ENCODE measurements at places on chromosomes 5 and 9.
A peak's percentile ranks its signal among the peaks of the same experiment; 100 is the strongest.

GRCh38 chr9:138118601-138119071 is 241.1 kb downstream of the CACNA1B start:
- no peak for DNase-seq

DNA sequence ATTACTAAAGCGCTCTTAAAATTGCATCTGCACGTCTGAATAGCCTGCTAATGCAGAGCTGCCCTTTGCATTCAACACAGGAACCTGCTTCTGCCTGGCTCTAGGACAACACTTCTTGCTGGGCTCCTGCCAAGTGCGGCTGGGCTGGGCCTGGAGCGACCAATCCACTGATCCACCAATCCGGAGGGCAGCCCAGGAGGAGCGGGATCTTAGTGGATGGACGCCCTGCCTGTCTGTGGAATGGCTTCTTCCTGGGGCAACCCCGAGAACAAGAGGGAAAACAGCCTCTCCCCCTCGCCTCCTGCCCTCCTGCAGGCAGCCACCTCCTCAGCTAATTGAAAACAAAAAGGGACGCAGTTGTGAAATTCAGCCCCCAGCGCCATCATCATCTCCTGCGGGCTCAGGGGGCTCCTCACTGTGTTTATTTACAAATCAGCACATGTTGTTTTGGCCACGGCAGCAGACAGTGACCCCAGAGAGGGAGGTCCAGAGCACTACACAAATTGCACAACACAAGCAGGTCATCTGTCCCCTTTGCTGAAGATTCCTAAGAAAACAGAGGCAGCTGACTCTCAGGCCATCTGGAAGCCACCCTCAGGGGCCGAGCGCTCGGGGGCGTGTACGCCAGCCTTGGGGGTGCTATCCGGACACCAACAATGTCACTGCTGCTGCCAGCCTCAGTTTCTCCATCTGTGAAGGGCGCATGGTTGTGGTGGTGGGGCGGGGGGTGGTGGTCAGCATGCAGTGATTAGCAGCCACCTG is 57.3 kb downstream of the GADD45G start:
- DNase-seq, result peak; percentile 29

DNA sequence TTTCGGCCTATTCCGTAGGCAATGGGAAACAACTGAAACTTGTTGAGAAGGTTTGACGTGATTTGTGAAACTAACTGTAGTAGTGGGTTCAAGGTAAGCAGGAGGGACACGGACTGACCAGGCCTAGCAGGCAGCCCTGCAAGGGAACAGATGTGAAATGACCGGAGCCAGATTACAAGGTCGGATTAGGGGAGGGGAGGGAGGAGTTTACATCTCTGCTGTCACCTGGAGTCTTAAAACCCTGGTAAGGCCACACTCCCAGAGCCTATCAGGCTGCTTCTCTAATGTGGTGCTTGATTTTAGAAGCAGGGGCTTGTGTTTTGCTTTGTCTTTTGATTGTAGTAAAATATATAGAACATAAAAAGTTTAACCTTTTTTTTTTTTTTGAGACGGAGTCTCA is 3.5 kb upstream of the SPTAN1 start:
- DNase-seq, result no peak

DNA sequence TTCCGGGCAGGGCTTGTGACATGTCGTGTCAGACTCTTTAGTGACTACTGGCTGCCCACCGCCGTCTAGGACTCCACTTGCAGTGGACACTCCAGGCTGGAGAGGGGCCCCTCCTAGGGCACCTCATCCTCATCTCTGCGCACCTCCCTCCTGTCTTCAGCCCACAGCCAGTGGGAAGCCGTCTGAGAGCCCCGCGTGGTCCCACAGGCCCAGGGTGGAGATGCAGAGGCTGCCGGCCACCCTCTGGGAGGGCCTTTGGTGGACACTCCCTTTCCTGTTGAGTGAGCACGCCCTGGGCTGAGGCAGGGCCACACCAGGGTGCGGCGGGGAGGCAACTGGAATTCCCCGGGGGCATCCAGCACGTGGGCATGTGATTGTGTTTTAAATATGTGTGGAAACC is 80.5 kb downstream of the IRX2 start:
- DNase-seq, result no peak

GRCh38 chr5:155254399-155254798 is 240.8 kb downstream of the KIF4B start:
- DNase-seq, result no peak

DNA sequence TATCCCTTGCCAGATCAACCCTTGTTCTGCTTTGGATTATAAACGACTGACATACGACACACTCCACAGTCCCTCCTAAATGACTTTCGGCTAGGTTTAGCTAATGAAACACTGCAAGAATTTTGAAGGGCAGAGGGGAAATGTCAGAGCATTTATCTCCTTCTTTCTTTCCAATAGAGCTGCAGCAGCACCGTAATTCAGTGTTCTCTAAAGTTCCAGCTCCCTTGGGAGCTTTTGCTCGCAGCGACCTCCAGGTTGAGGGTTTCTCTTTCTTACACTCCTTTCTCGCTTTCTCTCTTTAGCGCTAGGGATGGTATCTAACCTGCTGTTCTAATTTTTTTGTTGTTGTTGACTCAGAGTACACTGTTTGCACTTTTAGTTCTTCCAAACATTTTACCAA is 467.1 kb upstream of the ST8SIA4 start:
- no peak for DNase-seq

- DNase-seq, result no peak
Observed at GRCh38 chr9:34547960-34548611, 25.3 kb upstream of the ENHO start.

DNA sequence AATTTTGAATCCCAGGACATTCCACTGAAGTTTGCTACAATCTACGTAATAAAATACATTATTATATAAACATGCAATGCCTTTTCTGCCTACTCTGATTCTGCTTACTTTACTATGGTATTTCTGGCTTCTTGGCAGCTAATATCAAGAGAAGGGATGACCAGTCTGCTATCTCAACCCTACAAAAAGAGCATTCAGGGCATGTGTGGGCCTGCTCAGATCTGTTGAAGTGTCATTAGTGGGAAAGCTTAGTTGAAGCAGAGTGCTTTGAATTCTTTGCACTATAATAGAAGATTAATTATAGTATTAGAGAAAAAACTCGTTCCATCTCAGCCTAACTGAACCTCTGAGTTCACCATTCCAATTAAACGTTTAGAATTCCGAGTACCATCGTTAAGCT is 339.5 kb upstream of the ISL1 start:
- DNase-seq, result no peak

DNA sequence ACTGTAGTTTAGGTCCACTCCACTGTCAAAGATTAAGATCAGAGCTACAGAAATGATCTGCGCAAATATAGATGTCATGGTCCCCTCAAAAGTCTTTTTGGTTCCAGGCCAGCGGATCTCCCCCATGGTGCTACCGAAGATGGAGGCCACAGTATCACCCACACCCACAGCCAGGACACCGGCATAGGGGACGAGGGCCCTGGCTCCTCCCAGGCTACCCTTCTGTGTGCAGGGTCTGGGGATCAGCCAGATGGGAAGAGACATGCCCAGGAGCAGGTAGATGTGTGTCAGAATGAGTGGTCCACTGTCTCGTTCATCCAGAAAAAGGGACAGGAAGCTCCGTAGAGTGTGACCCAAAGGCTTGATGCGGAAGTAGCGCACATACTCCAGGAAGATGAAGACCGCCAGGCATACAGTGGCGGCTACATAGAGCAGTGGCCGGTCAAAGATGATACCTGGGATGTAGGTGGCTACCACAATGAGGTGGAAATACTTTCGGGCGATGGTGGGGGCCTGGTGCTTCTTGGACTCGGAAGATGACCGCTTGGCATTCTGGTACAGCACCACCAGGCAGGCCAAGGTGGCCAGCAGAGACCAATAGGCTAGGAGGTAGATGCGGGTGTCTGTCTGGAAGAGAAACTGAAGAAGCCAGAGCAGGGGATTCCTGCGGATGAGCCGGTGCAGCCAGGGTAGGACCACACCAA is 1.5 kb downstream of the DOLK start:
- DNase-seq, result no peak

GRCh38 chr5:150138551-150139265 is 16.9 kb downstream of the PDGFRB start:
- DNase-seq, result peak; percentile 51

- no peak for DNase-seq
Observed at GRCh38 chr5:28313953-28314352, 1275.6 kb upstream of the CDH9 start.

DNA sequence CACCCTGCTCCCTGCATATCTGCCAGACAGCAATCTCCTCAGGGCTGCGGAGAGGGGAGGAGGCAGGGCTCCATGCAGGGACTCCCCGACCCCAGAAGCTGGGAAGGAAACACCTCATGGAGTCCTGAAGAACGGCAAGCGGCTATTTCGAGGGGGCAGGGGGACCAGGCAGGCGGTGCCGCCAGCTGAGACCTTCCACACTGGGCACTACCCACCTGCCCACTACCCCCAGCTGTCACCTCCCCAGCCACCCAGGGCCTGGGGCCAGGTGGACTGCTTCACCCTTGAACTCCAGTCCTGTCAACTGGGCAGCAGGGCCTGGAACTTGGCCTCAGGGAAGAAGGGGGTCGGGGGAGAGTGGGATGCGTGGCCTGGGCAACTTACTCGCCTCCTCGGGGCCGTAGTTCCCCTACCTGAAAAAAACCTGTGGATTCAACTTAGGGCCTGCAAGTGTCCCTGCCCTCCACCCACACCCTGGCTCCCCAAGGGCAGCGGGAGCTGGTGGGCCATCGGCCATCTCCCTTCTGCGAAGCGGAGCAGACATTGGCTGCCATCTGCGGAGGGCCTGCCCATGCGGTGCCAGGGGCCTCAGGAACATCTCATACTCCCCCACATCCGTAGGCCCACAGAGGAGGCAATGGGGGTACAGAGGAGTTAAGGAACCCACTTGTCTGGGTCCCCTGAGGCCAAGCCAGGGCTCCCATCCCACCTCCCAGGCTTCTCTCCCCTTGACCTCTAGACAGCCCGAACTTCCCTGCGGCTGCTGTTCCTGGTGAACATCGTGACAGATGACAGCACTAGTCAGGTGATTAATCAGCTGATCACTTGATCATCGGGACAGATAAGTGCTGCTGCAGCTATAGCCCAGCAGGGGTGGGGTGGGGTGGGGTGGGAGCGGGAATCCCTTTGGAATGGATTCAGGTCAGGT is 18.5 kb upstream of the RALGDS start:
- DNase-seq, result no peak

DNA sequence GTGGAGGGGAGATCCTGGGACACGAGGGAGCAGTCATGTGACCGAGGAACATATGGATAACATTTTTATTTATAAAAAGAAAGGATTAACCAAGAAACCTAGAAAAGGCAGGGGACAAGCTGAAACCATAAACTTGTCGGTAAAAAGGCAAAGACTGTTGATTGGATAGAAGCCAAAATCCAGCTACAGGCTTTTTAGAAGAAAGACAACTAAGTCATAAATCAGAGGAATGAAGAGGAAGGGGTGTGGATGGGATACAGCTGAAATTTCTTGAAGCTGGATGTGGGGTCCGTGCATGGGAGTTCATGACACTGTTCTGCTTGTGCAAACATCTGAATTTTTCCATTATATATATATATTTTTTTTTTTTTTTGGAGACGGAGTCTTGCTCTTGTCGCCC is 110.7 kb upstream of the PHYKPL start:
- DNase-seq, result no peak

DNA sequence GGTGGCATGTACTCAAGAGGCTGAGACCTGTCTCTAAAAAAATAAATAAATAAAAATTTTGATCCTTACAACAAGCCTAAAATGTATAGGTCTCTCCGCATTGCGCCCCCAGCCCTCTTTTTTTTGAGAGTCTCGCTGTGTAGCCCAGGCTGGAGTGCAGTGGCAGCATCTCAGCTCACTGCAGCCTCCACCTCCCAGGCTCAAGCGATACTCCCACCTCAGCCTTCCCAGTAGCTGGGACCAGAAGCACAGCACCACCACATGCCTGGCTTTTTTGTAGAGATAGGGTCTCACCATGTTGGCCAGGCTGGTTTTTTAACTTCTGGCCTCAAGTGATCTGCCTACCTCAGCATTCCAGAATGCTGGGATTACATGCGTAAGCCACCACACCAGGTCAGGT is 2.2 kb upstream of the GARIN3 start:
- DNase-seq, result no peak

- no peak for DNase-seq
Observed at GRCh38 chr9:83675466-83675865, 32.3 kb downstream of the UBQLN1 start.

DNA sequence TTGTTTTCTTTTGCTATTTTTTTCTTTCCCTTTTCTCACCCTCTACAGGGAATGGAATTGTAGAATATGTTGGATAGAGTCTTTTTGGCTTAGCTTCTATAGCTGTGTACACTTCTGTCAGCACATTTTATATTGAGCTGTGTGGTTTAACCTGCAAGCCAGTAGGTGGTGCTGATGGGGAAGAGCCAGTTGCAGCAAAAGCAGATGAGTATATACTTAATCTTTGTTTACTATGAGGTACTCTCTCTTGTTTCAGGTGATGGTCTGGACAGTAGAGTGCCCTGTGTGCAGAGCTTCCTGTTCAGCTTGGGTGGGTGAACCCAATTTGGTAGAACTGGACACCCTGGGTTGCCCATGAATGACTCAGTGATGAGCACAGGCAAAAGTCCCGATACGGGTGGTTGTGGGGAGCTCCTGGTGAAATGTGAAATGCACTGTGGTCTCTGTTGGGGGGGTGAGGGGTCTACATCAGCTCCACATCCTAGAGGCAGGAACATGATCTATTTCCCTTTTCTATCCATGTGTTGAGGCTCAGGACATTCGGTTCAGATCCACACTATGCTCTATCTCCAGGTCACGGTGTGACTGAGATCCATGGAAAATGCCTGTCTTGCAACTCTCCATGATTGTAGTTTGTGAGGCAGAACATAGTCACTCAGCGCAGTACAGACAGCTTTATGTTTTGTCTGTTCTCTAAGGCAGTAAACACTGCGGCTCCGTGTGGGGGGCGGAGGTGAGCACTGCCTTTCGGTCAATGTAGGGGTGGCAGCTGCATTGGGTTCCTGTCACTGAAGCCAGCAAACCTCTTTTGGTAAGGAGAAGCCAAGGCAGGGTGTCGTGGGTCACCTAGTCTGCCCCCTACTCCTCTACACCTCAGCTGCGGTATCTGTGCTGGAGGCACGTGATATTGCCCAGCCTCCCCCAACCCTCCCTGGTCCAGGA is 353.2 kb downstream of the PRR16 start:
- DNase-seq, result no peak

- DNase-seq, result no peak
Observed at GRCh38 chr9:135100725-135101410, 13.4 kb downstream of the OLFM1 start.

DNA sequence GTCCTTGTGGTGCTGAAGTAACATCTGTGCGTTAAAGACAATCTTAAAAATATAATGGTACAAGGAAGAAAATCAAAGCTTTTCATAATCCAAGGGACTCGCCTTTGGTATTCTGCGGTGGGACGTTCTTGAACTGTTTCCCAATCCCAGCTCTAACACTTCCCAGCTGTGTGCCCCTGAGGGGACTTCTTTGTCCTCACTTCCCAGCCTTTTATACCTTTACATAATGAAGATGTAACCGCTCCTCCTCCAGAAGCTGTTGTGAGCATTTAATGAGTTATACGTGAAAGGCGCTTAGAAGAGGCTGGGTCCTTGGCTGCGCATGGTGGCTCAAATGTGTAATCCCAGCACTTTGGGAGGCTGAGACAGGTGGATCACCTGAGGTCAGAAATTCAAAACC is 16.9 kb downstream of the STK10 start:
- no peak for DNase-seq

GRCh38 chr9:95102572-95102971 is 214.9 kb downstream of the FANCC start:
- DNase-seq, result no peak

GRCh38 chr9:86486891-86487837 is 133.0 kb upstream of the TUT7 start:
- no peak for DNase-seq

All from cortex of kidney (tissue), 1 donor.